CD4-positive, alpha-beta memory T cell (primary cell): ENCODE measurements at places on chromosomes 4 and X. TPM values are rescaled to one million over a fixed set of nuclear protein-coding genes. Genes with fewer than 3 reads are reported as not detected.

The TMEM164 gene
- 2.9 TPM for polyA plus RNA-seq

The NAT8L gene
- not detected for polyA plus RNA-seq

The ZNF711 gene
- 0.64 TPM for polyA plus RNA-seq

The KLB gene
- 0.06 TPM for polyA plus RNA-seq

The SSX1 gene
- not detected for polyA plus RNA-seq

The CT45A8 gene
- polyA plus RNA-seq = not detected

The SCML1 gene
- 2.4 TPM for polyA plus RNA-seq

The SPANXC gene
- polyA plus RNA-seq = not detected

The EDA gene
- 2.9 TPM for polyA plus RNA-seq

The TRAPPC2 gene
- polyA plus RNA-seq = 33.1 TPM

The RNF212 gene
- polyA plus RNA-seq = 3.7 TPM

The DTHD1 gene
- not detected for polyA plus RNA-seq

The SPATA18 gene
- not detected for polyA plus RNA-seq

The AADAT gene
- not detected for polyA plus RNA-seq
